ENCODE measurements at places on chromosomes 2 and 18.

DNA sequence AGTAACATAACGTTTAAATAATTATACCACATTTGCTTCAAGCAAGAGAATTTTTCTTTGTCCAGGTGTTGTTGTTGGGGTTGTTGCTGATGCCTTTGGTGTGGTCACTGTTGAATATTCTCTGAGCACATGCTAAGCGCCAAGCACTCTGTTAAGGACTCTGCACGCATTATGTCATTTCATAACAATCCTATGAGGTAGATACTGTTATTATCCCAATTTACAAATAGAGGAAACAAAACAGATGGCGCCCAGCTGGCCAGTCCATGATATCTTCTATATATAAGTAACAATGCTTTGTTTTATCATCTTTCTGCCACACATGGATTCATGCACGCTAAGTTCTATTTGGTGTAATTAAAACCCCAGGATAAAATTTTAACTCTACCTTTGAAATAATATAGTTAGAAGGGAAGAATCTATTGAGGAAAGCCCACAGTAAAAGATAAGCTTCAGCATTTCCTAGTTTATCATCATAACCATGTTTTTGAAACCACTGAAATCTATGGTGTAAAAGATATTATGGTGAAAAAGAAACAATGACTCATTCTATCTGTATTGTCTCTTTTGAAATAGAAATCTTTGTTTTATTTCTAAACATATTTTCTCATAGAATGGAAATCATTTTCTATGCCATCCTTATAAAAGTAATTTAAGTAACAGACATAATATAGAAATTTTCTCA lies 199.7 kb downstream of the PID1 start:
- no peak for DNase-seq

DNA sequence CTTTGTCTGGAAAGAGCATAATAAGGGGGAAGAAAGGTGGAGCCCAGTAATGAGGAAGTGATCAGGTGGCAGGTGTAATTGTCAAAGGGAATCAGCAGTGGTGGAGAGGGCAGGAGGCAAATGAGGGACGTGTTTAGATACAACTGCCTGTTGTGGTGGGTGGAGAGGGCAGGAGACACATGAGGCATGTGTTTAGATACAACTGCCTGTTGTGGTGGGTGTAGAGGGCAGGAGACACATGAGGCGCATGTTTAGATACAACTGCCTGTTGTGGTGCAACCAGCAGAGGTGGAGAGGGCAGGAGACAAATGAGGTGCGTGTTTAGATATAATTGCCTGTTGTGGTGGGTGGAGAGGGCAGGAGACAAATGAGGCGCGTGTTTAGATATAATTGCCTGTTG lies 173.1 kb downstream of the ANKRD30B start:
- no peak for DNase-seq

GRCh38 chr2:128644718-128645256 lies 326.1 kb upstream of the HS6ST1 start:
- DNase-seq = no peak

DNA sequence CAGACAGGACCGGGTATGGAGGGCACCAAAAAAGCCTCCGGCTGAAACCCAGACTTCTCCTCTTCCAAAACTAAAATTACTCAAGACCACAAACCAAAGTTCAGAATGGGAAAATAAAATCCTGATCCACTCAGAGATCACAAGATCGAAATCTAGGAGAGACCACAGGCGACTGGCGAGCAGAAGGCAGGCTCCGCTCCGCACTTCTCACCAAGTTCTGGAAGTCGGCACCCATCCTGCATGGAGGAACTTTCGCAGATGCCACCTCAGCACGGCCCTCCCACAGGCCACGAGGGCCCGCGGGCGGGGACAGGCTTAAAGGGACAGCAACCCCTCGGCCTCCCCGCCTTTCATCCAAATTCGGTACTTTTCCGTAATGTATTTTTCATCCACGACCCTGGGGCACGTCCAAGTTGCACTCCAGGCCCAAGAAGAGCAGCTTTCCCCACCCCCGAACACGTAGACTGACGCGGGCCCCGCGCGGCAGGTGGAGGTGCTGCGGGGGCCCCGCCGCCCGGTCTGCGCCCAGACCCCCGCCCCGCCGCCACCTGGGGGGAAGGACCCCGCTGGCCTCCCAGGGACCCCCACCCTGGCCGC lies 43.7 kb downstream of the HDLBP start:
- peak; percentile 94 for DNase-seq

DNA sequence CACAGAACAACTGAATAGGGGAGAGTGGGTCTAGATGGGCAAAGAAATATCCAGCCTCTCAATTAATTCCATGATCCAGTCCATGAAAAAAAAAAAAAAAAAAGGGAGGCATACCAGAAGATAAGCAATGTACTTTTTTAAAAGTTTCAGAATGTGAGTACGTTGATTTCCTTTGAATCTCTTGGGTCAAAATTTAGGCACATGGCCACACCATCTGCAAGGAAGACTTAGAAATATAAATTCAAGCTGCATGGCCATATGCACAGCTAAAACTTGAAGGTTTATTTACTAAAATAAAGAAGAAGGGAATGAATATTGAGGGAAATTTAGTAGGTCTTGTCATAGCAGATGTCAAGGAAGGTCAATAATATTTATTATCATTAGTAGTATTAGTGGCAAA lies 286.5 kb upstream of the CDH7 start:
- no peak for DNase-seq

GRCh38 chr2:219596954-219597551 lies 604 bp upstream of the STK11IP start:
- DNase-seq = no peak

All from right cardiac atrium (tissue), 5 donors.